ENCODE measurements at places on chromosomes 3 and 15.

- peak; percentile 62 for DNase-seq
- H3K27me3 ChIP-seq: no peaks in the 10 kb centered on the region
- no peak overlapping the region for H3K27ac ChIP-seq
- H3K4me1 ChIP-seq: peaks cover 6% of the 10 kb centered on the region
- H3K4me3 ChIP-seq: peak overlapping the region; percentile 78
These were observed 1.3 kb downstream of the SLC27A2 start for GRCh38 chr15:50183112-50183794.

DNA sequence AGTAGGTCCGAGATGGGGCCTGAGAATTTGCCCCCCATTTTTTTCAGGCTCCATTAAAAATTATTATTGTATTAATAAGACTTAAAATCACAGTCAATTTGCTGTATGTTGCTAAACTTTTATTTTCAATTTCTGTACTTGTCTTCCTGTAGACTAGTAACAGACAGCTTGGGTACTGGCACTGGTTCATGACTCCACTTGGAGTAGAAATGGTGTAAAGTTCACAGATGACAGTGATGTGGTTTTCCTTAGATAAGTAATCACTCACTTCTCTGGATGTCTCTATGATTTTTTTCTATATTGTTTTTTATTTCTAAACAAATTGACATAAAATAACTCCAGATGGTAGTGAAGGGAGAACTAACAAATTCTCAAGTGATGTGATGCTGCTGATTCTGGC, 15.6 kb upstream of the ZNF80 start:
- DNase-seq: no peak
- no peak overlapping the region for H3K4me3 ChIP-seq
- no peaks in the 10 kb centered on the region for H3K36me3 ChIP-seq
- no peaks in the 10 kb centered on the region for H3K4me1 ChIP-seq
- H3K27ac ChIP-seq: no peak overlapping the region
- H3K27me3 ChIP-seq: no peaks in the 10 kb centered on the region

GRCh38 chr15:49421991-49422390, 1.1 kb upstream of the FGF7 start:
- H3K4me1 ChIP-seq: no peaks in the 10 kb centered on the region
- H3K36me3 ChIP-seq: no peaks in the 10 kb centered on the region
- no peak overlapping the region for H3K27ac ChIP-seq
- no peak overlapping the region for H3K4me3 ChIP-seq
- DNase-seq: peak; percentile 57
- H3K27me3 ChIP-seq: no peaks in the 10 kb centered on the region

DNA sequence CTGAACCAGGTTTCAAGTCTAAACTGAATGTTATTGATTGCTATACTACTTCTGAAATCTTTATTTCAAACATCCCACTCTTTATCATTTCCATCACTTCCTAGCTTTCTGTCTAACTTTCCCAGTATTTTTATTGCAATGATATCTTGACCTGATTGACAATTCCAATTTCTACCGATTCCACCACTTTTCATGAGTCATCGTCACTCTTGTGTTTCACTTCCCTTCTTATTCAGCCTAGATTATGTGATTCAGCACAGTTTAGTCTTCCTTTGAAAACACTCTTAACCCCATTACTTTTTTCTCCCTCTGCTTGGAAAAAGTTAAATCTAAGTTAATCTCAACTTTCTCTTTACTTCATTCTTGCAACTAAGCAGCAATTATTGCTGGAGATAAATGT, 62.6 kb downstream of the SLC7A14 start:
- H3K36me3 ChIP-seq: no peaks in the 10 kb centered on the region
- H3K27me3 ChIP-seq: no peaks in the 10 kb centered on the region
- H3K4me1 ChIP-seq: no peaks in the 10 kb centered on the region

DNA sequence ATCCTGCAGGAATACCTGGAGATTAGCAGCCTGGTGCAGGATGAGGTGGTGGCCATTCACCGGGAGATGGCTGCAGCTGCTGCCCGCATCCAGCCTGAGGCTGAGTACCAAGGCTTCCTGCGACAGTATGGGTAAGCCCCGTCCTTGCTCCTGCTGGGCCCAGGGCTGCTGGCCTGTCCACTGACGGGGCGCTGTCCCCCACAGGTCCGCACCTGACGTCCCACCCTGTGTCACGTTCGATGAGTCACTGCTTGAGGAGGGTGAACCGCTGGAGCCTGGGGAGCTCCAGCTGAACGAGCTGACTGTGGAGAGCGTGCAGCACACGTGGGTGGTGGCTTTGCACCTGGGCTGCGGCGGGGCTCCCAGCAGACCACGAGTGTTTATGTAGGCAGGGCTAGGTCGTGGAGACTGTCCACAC, 5.0 kb downstream of the FES start:
- no peaks in the 10 kb centered on the region for H3K4me1 ChIP-seq
- H3K27ac ChIP-seq: no peak overlapping the region
- peaks cover 10% of the 10 kb centered on the region for H3K27me3 ChIP-seq
- no peaks in the 10 kb centered on the region for H3K36me3 ChIP-seq
- no peak for DNase-seq
- no peak overlapping the region for H3K4me3 ChIP-seq
